ENCODE measurements at places on chromosomes 1 and 21.

DNA sequence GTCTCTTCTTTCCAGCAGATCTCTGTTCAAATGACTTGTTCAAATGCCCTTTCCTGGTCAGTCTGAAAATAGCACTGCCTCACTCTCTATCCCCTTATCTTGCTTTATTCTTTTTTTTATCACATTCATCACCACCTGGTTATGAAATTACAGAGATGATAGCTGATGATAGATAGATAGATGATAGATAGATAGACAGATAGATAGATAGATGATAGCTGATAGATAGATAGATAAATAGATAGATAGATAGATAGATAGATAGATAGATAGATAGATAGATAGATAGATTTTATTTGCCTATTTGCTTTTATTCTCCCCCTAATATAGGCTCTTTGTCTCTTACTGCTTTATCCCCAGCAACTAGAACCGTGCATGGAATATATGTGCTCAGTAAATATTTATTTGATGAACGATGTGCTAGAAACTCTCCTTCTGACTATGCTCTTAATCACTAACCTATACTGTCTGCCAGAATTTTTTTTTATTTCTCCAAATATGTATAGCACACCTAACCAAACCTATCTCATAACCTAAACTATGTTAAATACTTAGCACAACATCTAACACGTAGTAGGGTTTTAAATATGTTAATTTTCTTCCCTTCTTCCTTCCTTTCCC lies 372.8 kb upstream of the DUSP10 start:
- no peak for DNase-seq

DNA sequence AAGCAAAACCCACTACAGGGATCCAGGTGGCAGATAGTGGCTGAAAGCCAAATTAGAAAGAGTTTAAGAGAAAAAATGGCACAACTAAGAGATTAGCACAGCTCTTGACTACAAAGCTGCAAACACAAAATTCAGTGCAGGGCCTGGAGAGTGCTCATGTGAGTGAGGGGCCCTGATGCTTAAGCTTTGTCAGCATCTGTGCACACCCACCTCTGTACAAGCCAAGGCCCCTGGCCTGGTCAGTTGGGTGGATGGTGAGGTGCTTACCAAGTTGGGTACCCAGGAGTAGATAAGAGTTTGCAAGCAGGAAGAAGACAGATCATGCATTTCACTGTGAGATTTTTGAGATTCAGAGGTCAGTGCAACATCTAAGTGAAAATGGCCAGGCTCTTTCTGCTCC lies 62.7 kb upstream of the ATP1B1 start:
- DNase-seq: no peak

GRCh38 chr1:104720741-104721140 lies 971.0 kb downstream of the AMY1C start:
- DNase-seq: no peak

DNA sequence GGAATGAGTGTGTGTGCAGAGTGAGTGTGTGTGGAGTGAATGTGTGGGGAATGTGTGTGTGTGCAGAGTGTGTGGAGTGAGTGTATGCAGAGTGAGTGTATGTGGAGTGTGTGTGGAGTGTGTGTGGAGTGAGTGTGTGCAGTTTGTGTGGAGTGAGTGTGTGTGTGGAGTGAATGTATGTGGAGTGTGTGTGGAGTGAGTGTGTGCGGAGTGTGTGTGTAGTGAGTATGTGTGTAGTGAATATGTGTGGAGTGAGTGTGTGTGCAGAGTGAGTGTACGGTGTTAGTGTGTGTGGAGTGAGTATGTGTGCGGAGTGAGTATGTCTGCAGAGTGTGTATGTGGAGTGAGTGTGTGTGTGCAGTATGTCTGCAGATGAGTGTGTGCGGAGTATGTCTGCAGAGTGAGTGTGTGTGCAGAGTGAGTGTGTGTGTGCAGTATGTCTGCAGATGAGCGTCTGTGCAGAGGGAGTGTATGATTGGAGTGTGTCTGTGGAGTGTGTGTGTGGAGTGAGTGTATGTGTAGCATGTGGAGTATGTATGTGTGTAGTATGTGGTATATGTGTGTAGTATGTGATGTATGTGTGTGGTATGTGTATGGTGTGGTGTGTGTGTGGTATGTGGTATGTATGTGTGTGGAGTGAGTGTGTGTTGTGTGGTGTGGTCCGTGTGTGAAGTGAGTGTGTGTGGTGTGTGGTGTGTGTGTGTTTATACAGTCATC lies 59.7 kb upstream of the CLDN14 start:
- no peak for DNase-seq

DNA sequence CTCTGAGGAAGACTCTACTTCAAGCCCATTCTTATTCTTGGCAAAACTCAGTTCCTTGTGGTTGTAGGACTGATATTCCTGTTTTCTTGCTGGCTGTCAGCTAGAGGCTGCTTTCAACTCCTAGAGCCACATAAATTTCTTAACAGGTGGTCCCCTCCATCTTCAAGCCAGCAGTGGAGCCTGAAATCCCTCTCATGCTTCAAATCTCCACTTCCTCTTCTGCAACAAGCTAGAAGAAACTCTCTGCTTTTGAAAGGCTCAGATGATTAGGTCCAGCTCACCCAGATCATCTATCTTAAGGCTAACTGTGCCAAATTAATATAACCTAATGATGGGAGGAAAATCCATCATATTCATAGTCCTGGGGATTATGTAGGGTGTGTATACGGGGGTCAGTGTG lies 43.2 kb upstream of the CD34 start:
- no peak for DNase-seq

DNA sequence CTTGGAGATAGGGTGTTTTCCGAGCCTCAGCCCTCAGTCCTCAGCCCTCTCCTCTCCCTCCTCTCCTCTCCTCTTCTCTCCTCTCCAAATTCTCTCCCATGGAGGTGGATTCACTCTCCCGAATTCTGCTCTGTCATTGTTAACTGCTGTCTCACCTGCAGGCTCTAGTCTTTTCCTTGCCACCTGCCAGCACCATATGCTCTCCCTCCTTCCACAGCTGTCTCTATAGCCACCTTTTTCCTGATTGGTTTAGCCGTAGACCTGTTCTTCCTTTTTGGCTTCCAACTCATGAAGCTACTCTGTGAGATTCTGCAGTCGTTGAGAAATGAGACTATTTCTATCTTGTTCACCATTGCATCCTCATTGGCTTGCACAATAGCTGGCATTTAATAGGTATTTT lies 19.7 kb downstream of the COG2 start:
- no peak for DNase-seq

GRCh38 chr1:222852326-222852725 lies 37.5 kb downstream of the DISP1 start:
- DNase-seq: no peak

DNA sequence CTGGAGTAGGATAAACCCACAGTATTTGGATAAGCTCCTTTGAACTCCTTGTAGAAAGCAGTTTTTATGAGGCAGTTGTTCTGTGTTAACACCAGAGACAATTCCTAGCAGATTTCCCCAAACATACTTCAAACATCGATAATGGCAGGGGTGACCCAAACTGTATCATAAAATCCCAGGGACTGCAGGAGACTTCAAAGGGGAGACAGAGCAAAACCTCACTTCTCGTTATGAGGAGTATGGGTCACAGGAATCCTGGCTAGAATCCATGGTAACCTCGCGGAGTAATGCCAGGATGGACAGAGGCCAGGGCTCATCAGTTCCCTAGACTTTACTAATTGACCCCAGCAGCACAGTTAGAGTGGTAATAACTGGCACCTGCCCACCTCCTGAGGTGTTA lies 148.0 kb downstream of the DHRS3 start:
- no peak for DNase-seq

DNA sequence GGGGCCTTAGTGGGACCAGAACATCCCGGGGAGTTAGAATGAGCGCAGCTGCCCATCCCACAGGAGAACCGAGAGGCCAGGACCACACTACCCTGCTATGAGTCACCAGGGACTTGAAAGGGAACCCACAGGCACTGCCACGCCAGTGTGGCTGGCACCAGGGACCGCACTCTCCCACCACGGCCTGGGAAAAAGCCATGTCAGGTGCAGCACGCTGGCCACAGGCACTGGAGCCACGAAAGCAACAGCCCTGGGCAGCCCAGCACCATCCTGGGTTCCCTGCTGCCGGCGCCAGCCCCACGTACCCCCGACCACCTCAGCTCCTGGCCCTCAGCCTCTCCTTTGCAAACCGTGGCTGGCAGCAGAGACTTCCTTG lies 14.1 kb upstream of the TMEM240 start:
- no peak for DNase-seq
